LoVo (cell line): ENCODE measurements at places on chromosomes 1 and 21.

- no peak for DNase-seq
These were observed 7.5 kb downstream of the SLC19A1 start for GRCh38 chr21:45534636-45535331.

- DNase-seq, result no peak
These were observed 14.6 kb downstream of the NFASC start for GRCh38 chr1:204885288-204885711.

GRCh38 chr1:169511316-169512005 lies 25.7 kb upstream of the SLC19A2 start:
- no peak for DNase-seq

- DNase-seq, result no peak
These were observed 87.5 kb downstream of the TBX19 start for GRCh38 chr1:168368131-168368530.

GRCh38 chr1:31182352-31182751 lies 57.3 kb downstream of the NKAIN1 start:
- DNase-seq, result peak; percentile 52
